Epithelial cell of proximal tubule (primary cell): ENCODE measurements at places on chromosomes 5 and 9. TPM values are rescaled to one million over a fixed set of nuclear protein-coding genes. Genes with fewer than 3 reads are reported as not detected.

DNA sequence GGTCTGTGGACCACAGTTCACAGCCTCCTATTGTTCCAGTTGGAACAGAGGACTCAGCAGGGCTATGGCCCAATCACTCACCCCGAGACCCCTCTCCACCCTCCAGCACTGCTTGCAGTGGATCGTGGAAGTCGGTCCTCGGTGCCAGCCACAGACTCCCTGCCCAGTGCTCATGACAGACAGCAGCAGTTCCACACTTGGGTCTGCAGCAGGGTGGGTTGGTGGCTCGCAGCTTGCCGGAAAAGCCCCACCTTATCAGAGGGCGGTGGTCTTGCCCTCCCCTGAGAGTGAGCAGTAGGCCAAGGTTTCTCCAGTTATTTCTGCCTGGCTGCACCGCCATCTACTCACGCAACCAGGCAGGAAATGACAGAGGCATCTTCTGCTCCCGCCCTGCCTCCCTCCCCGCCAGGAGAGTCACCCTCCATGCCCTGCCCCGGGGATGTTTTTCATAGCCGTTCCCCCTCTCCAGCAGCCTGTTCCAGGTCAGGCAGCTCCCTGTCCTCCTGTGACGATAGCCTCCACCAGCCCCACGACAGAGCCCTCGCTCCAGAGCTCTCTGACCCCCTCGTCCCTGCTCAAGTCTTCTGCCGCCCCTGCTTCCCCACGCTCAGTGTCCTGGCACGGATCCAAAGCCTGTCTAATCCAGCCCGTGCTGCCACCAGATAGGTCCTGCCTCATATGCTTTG lies 34.5 kb downstream of the UNC5A start:
- DNase-seq = no peak

MCIDAS gene
- 0.06 and 0.22 TPM in 2 replicates for total RNA-seq

PTGER4 gene
- total RNA-seq = 10.3 and 36.8 TPM in 2 replicates

- DNase-seq = no peak
Observed at GRCh38 chr5:157987259-157987658, 128.3 kb upstream of the CLINT1 start.

DNA sequence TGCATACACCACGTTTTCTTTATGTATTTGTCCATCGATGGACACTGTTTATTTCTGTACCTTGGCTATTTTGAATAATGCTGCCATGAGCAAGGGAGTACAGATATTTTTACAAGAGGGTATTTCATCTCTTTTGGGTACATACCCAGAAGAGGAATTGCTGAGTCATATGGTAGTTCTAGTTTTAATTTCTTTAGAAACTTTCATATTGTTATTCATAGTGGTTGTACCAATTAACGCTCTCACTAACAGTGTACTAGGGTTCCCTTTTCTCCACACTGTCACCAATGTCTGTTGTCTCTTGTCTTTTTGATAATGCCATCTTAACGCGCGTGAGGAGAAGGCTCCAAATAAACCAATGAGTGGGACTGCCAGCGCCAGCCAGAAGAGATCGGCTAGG lies 257.6 kb upstream of the EDIL3 start:
- DNase-seq = no peak

C5orf15 gene
- total RNA-seq = 71.1 and 73.2 TPM in 2 replicates

JAKMIP2 gene
- 0.14 and 0.17 TPM in 2 replicates for total RNA-seq

DNA sequence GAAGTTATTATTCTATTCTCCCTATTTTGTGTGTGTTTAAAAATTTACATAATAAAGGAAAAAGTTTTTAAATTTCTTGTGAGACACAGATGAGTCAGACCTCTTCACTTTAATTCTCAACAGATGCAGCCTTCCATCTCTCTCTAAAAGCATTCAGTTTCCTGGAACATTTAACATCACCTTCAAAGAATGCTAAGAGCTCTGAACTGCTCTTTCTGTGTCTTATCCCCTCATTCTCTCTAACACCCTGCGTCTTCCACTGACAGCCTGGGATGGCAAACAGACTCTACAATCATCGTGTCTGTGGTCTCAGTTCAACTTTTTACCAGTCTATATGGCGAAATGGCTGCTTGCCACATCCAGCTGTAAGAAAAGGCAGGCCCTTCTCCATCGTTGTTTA lies 173.0 kb downstream of the HINT1 start:
- DNase-seq = no peak

GRCh38 chr5:35131723-35132122 lies 84.0 kb upstream of the AGXT2 start:
- no peak for DNase-seq
